Progenitor cell of endocrine pancreas (in vitro differentiated cells): ENCODE measurements at places on chromosomes 7 and 10.

- no peaks in the 10 kb centered on the region for H3K36me3 ChIP-seq
- peaks cover 3% of the 10 kb centered on the region for H3K27me3 ChIP-seq
- peaks cover 15% of the 10 kb centered on the region for H3K4me1 ChIP-seq
- H3K4me3 ChIP-seq: no peak overlapping the region
- DNase-seq: no peak
These were observed 8.8 kb upstream of the DUSP5 start for GRCh38 chr10:110488940-110489339.

GRCh38 chr10:19819419-19820033 is 3.3 kb downstream of the PLXDC2 start:
- H3K36me3 ChIP-seq: peaks cover 9% of the 10 kb centered on the region
- no peaks in the 10 kb centered on the region for H3K27me3 ChIP-seq
- peak overlapping the region; percentile 34 for H3K4me3 ChIP-seq
- H3K4me1 ChIP-seq: peaks cover 16% of the 10 kb centered on the region
- no peak for DNase-seq
- H3K27ac ChIP-seq: no peak overlapping the region

GRCh38 chr7:19101909-19102308 is 15.5 kb downstream of the TWIST1 start:
- DNase-seq: no peak
- peaks cover 6% of the 10 kb centered on the region for H3K4me1 ChIP-seq
- H3K27me3 ChIP-seq: peaks cover 80% of the 10 kb centered on the region
- H3K4me3 ChIP-seq: no peak overlapping the region

DNA sequence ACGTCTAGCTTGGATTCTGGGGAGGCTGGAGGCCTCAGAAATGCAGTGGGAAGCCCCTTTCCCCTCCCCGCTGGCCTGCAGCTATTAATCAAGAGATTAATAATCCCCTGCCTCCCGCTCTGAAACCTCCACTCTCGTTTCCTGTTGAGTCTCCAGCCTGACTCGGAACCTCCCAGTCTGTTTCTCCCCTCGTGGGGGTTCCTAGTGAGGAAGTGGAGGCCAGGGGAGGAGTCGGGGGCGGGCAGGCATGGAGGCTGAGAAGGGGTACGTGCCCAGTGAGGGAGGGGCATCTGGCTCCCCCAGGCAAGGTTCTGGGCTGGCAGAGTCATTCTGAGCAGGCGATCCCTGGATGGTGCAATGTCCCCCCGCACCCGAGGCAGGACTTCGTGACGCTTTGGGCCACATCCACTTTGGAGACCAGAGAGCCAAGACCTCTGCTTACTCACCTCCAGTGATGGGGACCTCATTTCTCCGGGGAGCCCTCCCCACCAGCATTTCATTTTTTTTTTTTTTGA is 73.6 kb downstream of the COL26A1 start:
- H3K4me3 ChIP-seq: no peak overlapping the region
- no peak for DNase-seq
- H3K4me1 ChIP-seq: no peaks in the 10 kb centered on the region
- H3K36me3 ChIP-seq: no peaks in the 10 kb centered on the region
- H3K27me3 ChIP-seq: no peaks in the 10 kb centered on the region

GRCh38 chr10:104922810-104923209 is 281.7 kb downstream of the SORCS3 start:
- no peak for DNase-seq
- H3K36me3 ChIP-seq: no peaks in the 10 kb centered on the region
- no peak overlapping the region for H3K27ac ChIP-seq
- H3K4me1 ChIP-seq: no peaks in the 10 kb centered on the region
- H3K27me3 ChIP-seq: peaks cover 12% of the 10 kb centered on the region
- no peak overlapping the region for H3K4me3 ChIP-seq

- H3K4me3 ChIP-seq: no peak overlapping the region
- peaks cover 7% of the 10 kb centered on the region for H3K4me1 ChIP-seq
- H3K27me3 ChIP-seq: no peaks in the 10 kb centered on the region
- DNase-seq: no peak
- peaks cover 14% of the 10 kb centered on the region for H3K36me3 ChIP-seq
These were observed 659.2 kb downstream of the SDK1 start for GRCh38 chr7:3960050-3960763.

DNA sequence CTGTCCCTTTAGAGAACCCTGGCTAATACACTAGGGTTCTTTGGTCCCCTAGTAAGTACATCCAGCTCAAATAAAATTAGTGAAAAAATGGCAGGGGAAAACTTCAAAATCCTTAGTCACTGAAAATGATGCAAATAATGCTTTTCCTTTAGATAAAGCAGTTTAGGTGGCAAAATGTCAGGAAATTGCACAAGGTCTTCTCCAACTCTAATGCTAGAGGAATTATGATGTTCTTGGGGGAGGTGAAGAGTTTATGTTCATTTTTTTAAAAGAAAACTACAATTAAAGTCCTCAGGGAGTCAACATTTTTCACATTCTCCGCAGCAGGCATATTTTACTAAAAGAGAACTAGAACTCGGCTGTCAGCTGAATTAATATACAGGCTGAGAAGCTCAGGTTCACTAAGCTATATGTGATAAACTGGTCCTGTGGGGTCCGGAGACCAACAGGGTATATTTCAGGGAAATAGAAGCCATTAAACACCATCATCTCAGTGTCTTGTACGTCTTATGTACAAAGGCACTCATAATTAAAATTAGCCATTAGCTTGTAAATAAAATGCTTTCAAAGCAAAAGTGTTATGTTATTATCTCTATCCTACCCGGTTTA is 1164.7 kb upstream of the AUTS2 start:
- H3K27ac ChIP-seq: no peak overlapping the region
- H3K36me3 ChIP-seq: no peaks in the 10 kb centered on the region
- peaks cover 2% of the 10 kb centered on the region for H3K4me1 ChIP-seq

DNA sequence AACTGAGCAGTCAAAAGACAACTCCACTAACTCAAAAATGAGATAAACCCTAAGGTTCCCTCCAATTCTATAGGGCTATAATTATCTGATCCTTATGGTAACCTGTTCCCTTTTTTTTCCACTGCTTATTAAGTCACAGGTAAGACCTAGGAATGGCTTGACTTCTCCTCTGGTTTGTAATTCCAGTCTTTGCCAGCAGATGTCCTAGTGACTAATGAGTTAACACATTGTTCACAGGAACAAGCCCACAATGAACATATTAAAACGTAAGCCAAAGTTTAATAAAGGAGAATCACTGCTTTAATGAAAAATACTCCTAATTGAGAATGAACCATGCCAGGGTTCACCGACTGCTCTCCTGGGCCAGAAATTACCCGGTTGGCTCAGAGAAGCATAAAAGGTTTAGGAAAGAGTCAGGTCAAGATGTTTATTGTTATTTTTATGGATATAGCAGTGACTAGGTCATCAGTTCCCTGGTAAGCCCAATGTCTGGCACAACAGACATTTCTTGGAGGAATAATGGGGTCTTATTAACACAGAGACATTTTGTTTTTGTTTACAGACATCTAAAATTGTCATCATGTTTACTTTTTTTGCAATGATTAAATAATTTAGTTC is 120.1 kb downstream of the ELAPOR2 start:
- H3K36me3 ChIP-seq: peaks cover 3% of the 10 kb centered on the region
- H3K27ac ChIP-seq: peak overlapping the region; percentile 58
- peaks cover 34% of the 10 kb centered on the region for H3K4me1 ChIP-seq
- H3K4me3 ChIP-seq: no peak overlapping the region

- no peaks in the 10 kb centered on the region for H3K27me3 ChIP-seq
- DNase-seq: no peak
- H3K4me1 ChIP-seq: peaks cover 22% of the 10 kb centered on the region
- H3K36me3 ChIP-seq: peaks cover 3% of the 10 kb centered on the region
- peak overlapping the region; percentile 97 for H3K4me3 ChIP-seq
These were observed 669 bp upstream of the AP5Z1 start for GRCh38 chr7:4774658-4775249.

- no peaks in the 10 kb centered on the region for H3K36me3 ChIP-seq
- peaks cover 29% of the 10 kb centered on the region for H3K27me3 ChIP-seq
- H3K27ac ChIP-seq: no peak overlapping the region
- no peak overlapping the region for H3K4me3 ChIP-seq
These were observed 155.3 kb upstream of the ZMIZ1 start for GRCh38 chr10:78913219-78914059.

DNA sequence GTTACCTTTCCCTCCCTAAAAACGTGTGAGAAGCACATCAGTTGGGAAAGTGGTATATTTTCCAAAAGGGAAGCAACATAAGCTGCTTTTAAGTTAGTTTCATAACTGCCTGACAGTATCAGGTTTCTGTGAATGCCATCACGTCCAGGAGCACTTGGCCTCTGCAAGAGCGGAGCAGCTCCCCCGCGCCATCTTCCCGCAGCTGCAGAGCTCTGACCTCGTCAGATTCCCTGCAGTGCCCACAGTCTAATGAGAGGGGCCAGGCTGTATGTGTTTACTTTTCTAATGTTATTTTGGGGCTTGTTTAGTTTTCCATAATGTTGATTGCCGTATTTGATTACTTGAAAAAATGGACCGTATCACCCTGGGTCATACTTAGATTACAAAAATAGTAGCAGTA is 74.2 kb downstream of the MGMT start:
- DNase-seq: no peak
- H3K4me1 ChIP-seq: peaks cover 5% of the 10 kb centered on the region
- peaks cover 4% of the 10 kb centered on the region for H3K27me3 ChIP-seq
- no peak overlapping the region for H3K4me3 ChIP-seq

DNA sequence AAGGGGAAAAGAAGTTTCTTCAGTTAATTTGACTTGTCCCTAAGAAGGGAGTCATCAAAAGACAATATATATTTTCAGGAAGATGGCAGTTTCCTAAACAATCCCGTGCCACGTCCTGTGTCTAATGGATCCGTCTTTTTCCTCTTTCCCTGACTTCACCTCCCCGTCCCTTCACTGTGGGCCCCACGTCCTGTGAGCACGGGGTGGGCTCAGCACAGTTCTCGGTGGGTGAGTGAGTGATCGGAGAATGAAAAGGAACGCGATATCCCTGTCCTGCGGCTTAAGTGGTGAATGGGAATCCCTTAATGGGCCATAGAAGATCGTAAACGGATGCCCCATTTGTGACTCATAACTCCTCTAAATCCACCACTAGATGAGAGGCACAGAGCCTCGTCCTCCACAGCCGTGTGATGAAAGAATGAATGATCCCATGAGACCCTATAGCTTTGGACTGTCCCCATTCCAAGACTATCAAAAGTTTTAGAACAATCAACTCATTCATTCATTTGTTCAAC is 63.5 kb upstream of the PITRM1 start:
- peaks cover 28% of the 10 kb centered on the region for H3K27me3 ChIP-seq
- no peaks in the 10 kb centered on the region for H3K36me3 ChIP-seq
- H3K4me1 ChIP-seq: no peaks in the 10 kb centered on the region

- no peak overlapping the region for H3K4me3 ChIP-seq
- DNase-seq: no peak
- no peaks in the 10 kb centered on the region for H3K36me3 ChIP-seq
- H3K27me3 ChIP-seq: peaks cover 36% of the 10 kb centered on the region
- no peak overlapping the region for H3K27ac ChIP-seq
- no peaks in the 10 kb centered on the region for H3K4me1 ChIP-seq
These were observed 64.9 kb downstream of the MICALL2 start for GRCh38 chr7:1394371-1394770.

DNA sequence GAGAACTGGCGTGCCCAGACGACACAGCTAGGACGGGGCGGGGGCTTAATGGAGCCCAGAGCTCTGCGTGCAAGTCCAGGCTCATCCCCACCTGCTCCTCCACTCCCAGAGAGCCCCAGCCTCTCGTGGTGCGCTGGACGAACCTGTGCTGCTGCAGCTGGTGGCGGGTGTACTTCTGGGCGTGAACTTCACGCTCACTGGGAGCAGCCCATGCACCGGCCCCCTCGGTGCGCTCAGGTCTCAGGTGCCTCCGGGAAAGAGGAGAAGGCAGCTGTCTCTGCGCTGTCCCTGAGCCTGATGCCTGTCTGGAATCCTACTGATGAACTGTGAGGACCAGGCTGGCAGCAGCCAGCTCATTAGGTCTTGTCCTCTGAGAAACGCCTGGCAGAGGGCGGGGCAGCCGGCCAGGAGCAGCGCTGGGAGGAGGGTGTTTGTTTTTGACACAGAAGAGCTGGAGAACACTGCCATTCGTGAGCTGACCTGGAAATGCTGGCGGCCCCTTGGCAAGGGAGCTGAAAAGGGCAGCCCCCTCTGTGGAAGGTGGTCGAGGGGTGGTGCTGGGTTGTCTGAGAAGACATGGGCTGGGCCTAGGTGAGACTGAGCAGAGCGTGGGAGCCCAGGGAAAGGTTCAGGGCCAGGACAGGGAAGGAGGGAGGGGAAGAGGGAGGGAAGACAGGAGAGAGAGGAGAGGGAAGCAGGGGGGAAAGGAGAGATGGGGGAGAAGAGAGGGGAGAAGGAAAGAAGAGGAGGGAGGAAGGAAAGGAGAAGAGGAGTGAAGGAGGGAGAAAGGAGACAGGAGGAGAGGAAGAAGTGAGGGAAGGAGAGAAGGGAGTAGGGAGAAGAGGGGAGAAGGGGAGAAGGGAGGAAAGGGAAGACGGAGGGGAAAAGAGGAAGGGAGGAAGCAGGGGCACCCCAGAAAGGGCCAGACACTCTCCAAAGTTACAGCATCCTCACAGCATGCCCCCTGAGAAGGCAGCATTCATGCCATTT is 53.5 kb upstream of the TNS3 start:
- DNase-seq: no peak
- peak overlapping the region; percentile 91 for H3K27ac ChIP-seq
- H3K27me3 ChIP-seq: no peaks in the 10 kb centered on the region
- peak overlapping the region; percentile 49 for H3K4me3 ChIP-seq
- H3K36me3 ChIP-seq: no peaks in the 10 kb centered on the region

- H3K27ac ChIP-seq: peak overlapping the region; percentile 99
- no peaks in the 10 kb centered on the region for H3K27me3 ChIP-seq
- H3K4me3 ChIP-seq: peak overlapping the region; percentile 93
- H3K36me3 ChIP-seq: peaks cover 8% of the 10 kb centered on the region
- peak; percentile 60 for DNase-seq
These were observed 1.2 kb downstream of the PPP1R9A start for GRCh38 chr7:94908323-94909178.

- peaks cover 26% of the 10 kb centered on the region for H3K27me3 ChIP-seq
- H3K36me3 ChIP-seq: no peaks in the 10 kb centered on the region
- DNase-seq: no peak
- H3K4me1 ChIP-seq: no peaks in the 10 kb centered on the region
These were observed 46.2 kb upstream of the ADRB1 start for GRCh38 chr10:113997428-113997827.

DNA sequence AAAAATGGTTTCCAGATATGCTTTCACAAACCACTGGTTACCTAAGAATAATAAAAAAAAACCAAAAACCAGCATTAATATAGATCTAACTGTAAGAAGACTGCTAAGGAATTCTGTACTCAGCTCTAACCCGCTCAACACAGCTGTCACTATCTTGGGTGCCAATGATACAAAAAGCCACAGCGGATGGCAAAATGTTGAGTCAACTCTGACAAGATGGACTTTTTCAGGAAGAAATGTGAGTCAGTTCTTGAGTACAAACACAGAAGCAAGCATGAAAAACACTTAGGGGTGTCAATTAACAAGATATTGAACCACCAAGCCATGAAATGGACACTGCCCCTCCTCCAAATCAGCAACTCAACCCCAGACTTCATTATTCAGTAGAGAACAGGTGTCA is 55.0 kb downstream of the CTTNBP2 start:
- no peaks in the 10 kb centered on the region for H3K4me1 ChIP-seq
- H3K27me3 ChIP-seq: no peaks in the 10 kb centered on the region
- H3K36me3 ChIP-seq: no peaks in the 10 kb centered on the region

GRCh38 chr10:21021843-21022594 is 124.9 kb upstream of the NEBL start:
- H3K4me3 ChIP-seq: no peak overlapping the region
- no peak overlapping the region for H3K27ac ChIP-seq
- H3K27me3 ChIP-seq: no peaks in the 10 kb centered on the region
- peaks cover 2% of the 10 kb centered on the region for H3K36me3 ChIP-seq
- H3K4me1 ChIP-seq: peaks cover 3% of the 10 kb centered on the region
